ENCODE measurements at places on chromosomes 6 and 20.

DNA sequence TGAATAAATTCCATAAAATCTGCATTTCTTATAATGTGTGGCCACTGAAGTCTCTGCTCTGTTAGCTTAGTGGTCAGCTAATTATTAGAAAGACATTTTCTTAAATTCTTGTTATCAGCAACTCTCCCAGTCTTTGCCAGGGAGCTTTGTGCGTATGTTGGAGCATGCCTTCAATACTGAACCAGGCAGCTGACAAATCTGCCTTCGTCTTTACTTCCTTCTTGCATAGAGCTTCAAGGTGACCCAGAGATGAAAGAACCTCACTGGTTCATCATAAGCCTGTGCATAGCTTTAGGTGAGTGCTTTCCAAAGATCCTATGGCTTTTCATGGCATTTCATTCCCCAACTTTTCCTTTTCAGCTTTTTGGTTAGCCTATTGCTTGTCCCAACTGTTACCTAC is 43.0 kb upstream of the NELFCD start:
- no peak for DNase-seq

DNA sequence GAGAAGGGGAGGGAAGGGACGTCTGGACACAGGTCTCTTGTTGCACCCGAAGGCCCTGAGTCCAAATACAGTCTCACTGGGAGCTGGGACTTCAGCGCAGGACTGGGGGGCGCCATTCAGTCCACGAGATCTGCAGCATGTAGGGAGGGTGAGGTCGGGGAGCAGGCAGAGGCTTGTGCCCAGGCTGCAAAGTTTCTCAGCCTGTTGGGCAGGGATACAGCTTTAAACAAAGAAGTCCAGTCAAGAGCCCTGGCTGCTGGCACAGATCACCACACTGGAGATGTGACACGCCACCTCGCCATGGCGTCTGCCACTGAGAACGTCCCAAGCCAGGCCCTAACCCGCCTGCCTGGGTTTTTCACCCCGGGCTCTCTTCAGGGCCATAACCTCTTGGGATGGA is 256.6 kb downstream of the DLL1 start:
- no peak for DNase-seq

DNA sequence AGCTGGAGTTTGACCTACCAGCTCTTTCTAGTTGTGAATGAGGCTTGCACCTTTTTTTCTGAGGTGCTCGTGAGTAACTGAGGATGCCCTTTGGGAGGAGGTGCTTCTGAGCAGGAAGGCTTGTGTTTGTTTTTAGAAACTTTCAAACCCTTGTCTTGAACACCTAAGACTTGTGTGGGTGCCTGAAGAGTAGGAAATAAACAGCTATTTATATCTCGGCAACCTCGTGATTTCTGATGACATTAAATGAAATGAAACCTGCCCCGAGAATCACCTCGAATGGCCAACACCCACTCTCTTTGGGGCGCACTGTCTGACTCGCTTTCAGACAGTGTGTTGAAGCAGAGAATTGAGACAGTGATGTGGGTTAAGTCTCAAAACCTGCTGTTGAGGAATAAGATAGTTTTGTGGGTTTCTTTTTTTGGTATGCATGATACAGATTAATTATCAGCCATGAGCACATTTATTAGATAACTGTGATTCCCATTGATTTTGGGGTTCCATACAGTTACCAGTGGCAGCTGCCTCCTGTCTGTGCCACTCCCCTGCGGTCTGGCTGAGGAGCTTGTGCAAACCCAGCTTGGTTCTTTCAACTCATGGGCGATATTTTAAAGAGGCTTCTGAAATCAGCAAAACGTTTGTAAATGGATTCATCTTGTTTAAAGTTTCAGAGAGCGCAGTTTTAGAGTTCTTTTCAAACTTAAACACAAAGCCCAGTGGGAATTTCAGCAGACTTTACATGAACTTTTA is 8.4 kb downstream of the IRF4 start:
- no peak for DNase-seq

GRCh38 chr6:125316621-125317020 is 14.9 kb upstream of the HDDC2 start:
- DNase-seq: no peak

DNA sequence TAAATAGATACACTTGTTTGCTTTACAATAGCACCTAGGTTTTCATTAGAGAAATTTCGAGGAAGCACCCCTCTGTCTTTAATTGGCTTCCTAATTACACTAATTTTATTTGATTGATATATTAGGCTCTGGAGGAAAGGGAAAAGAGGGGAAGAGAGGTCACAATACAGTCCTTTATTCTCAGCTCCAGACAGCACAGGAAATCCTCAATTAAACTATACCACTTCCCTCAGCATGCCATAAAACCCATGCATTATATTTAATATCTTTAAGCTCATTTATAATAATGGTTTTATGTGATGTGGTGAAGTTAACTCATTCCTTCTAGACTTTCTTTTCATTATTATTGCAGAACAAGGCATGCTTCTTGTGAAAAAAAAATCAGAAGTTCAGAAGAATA is 17.7 kb upstream of the PDE7B start:
- DNase-seq: no peak

DNA sequence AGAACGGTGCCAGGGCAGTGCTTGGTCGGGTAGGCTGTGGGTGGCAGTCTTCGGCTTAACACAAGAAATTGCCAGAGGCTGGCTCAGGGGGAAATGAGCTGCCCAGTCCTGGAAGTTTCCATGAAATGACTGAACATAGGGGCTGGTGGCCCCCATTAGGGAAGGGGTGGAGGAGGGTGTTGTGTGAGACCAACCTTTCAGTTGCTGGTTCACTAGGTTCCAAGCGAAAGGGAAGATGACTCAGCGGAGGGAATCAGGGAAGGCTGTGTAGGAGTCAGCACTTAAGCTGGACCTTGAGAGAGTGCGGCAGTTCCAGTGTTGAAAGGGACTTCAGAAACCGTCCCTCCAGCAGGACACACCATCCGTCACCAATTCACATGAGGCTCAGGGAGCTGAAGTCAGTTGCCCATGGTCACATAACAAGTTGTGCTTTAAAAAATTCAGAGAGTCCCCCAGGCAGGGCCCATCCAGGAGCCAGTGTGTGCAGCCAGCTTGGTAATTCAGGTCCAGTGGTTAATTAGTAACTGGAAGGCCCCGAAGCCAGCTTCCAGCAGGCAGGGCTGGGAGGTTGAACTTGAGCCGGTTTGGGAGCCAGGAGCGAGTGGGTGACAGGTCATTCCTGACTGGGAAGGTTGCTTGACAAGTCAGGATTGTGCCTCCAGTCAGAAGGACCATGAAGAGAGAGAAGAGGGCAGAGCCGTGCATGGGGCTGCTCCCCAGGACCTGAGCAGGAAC is at the start of gene SGK2:
TSS of gene SGK2 (plus strand) at position 616 of the 735 bp plus-strand sequence. CDS start 7,469 bp downstream, outside the sequence.
- DNase-seq: no peak

- no peak for DNase-seq
Measured at GRCh38 chr6:96777113-96777512, 60.2 kb downstream of the GPR63 start.

- DNase-seq: no peak
Measured at GRCh38 chr20:376750-377149, 3.8 kb upstream of the TRIB3 start.

GRCh38 chr6:6788394-6789032 is 200.0 kb downstream of the LY86 start:
- no peak for DNase-seq
